ENCODE measurements at places on chromosomes 1 and 21.

- no peak for DNase-seq
Observed at GRCh38 chr21:37762606-37763005, 153.7 kb downstream of the KCNJ6 start.

DNA sequence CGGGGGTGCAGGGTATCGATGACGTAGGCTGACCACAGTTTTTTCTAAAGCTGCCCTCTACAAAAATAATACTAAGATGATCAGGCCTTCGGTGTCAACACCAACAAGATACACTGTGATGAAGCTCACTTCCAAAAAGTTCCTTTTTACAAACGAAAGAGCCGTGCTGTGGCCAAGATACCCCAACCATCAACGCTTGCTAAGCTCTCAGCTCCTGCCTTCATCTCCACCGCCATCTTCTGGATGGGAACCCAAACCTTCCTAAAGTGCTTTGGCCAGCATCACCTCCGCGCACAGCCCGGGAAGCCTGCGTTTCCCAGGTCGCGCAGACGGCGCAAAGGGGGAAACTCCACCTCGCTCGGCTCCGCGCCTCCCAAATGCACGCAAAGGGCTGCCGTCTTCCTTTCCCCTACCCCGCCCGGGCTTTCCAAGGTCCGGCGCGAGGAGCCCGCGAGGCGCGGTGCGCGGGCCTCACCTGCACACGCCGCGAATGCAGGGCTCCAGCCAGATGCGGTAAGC is 541 bp downstream of the USP48 start:
- DNase-seq: no peak

- no peak for DNase-seq
Observed at GRCh38 chr1:111148376-111148881, 8.4 kb downstream of the CEPT1 start.

DNA sequence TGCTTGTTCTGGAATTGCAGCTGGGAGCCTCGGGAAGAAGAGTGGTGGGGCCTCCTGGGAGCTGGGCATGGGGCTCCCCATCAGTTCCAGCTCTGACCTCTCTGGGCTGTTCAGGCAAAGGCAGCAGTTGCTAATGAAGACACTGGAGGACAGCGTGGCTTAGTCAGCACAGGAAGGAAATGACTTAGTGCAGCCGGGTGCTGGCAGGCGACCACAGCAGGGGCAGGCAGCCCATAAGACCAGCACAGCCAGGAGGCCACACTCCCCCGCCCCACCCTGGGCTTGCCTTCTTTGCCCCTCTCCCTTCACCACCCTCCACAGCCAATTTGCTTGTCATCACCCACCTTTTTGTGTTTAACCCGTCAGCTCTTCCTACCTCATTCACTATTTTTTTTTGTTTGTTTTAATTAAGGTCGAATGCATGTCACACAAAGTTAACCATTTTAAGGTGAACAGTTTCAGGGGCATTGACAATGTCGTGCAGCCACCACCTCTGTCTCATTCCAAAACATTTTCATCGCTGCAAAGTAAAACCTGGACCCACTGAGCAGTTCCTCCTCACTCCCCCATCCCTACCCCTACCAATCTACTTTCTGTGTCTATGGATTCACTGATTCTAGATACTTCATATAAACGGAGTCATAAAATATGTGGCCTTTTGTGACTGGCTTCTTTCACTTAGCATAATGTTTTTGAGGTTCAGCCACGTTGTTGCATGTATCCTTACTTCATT is 10.9 kb downstream of the OLIG2 start:
- DNase-seq: no peak

DNA sequence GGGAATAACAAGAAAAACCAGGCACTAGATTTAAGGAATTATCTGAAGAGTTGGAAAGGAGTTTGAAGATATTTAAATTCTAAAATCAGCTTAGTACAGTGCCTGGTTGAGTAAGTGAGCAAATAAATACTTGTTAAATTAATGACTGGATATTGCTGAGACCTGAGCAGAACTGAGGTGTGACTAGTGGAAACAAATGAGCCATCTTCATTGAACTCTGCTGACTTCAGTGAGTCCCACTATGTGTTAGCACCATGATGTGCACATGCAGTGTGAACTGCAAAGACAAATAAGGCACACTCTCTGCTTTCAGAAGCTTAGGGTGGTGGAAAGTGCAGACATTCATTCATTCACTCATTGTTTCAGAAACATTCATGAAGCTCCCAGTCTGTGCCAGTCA is 48.7 kb downstream of the ELAPOR1 start:
- DNase-seq: no peak

GRCh38 chr1:160708801-160709200 is 2.8 kb downstream of the CD48 start:
- no peak for DNase-seq

- peak; percentile 61 for DNase-seq
Observed at GRCh38 chr1:29256979-29257804, 20.9 kb downstream of the PTPRU start.
